ENCODE measurements at places on chromosomes 1 and 21.

- no peak for DNase-seq
Measured at GRCh38 chr21:36719614-36720013, 20.7 kb downstream of the SIM2 start.

DNA sequence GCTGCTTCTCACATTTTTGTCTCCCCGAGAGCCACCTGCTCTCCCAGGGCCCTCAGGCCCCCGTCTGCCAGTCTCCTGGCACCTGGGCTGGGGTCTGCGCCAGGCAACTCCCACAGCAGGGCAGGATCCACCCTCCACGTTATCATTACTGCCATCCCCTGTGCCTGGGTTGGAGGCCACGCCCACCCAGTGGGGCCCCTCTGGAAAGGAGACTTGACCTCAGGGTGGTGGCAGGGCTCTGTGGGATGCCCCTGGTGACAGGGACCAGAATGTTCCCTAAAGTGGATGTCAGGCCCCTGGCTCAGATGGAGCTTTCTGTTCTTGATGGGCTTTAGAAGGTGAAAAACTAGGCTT lies 66.6 kb downstream of the SKI start:
- no peak for DNase-seq

GRCh38 chr1:170247751-170248521 lies 102.2 kb downstream of the NTMT2 start:
- DNase-seq, result no peak

GRCh38 chr1:67041841-67042503 lies 12.0 kb downstream of the SLC35D1 start:
- DNase-seq, result no peak

DNA sequence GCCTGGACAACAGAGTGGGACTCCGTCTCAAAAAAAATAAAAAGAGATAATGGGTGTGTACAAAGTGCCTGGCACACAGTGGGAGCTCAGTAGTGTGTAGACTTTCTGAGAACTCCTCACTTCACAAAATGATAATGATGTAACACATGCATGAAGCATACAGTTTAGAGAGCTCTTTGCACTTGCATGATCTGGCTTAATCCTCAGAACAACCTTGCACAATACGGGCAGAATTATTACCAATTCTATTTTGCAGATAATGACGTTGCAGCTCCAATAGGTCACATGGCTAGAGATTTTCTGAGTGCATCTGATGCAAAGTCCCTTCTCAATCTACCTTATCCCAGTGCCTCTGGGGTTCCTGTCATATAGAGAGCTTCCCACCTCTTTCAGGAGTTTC lies 71.4 kb downstream of the CD247 start:
- DNase-seq, result no peak

GRCh38 chr21:44000360-44000759 lies 11.7 kb upstream of the TRAPPC10 start:
- no peak for DNase-seq

- peak; percentile 70 for DNase-seq
Measured at GRCh38 chr21:43728467-43729390, 9.8 kb downstream of the PDXK start.

DNA sequence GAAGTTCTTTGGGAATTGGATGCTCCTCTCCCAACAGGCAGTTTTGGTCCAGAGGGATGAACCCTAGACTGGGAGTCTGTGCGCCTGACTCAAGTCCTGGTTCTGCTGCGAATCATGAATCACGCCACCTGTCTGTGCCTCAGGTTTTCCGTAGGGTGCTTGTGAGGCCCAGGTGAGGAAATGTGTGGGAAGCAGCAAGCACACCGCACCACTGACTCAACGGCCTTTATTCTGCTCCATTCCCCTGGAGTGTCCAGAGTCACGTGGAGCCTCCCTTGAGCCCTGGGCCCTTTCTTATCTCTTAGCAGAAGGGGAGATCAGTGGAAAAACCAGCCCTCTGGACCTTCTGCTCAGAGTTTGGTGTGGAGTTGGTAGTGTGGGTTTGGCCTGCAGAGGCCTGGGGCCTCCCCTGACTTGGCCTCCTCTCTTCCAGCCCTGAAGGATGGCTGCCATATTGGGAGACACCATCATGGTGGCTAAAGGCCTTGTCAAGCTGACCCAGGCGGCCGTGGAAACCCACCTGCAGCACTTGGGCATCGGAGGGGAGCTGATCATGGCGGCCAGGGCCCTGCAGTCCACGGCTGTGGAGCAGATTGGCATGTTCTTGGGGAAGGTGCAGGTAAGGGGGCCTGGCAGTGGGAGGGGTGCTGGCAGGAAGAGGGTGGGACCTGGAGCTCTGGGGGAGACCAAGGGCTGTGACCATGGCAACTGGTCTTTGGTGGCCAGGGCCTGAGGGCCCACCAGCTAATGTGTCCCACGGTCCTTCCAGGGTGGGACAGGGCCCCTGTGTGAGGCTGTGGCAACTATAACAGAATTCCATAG lies 21.1 kb downstream of the COQ8A start:
- DNase-seq, result peak; percentile 20

DNA sequence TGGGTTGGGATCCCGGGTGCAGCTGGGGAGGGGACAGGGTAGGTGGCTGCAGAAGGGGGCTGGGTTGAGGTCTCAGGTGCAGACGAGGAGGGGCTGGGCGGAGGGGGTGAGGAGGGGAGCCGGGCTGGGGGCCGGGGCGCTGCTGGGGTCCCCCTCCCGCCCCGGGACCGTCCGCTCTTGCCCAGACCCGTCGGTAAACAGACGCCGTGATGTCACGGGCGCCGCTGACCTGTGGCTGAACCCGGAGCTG lies 22.3 kb downstream of the DHRS3 start:
- DNase-seq, result no peak

DNA sequence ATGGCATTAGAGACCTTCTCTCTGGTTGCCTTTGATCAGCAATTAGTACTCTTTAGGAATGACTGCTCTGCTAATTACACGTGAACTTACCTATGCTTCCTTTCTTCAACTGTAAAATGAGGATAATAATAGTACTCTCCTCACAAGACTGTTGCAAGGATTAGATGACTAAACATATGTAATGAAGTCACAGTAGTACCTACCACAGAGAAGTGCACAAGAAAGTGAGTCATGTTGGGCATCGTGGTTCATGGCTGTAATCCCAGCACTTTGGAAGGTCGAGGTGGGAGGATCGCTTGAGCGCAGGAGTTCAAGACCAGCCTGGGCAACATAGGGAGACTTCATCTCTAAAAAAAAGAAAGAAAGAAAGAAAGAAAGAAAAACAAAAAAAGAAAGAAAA lies 68.1 kb upstream of the AK4 start:
- DNase-seq, result no peak

- no peak for DNase-seq
Measured at GRCh38 chr1:85683292-85684025, 24.8 kb downstream of the ZNHIT6 start.

GRCh38 chr1:154301582-154301981 lies 19.3 kb upstream of the AQP10 start:
- DNase-seq, result no peak

DNA sequence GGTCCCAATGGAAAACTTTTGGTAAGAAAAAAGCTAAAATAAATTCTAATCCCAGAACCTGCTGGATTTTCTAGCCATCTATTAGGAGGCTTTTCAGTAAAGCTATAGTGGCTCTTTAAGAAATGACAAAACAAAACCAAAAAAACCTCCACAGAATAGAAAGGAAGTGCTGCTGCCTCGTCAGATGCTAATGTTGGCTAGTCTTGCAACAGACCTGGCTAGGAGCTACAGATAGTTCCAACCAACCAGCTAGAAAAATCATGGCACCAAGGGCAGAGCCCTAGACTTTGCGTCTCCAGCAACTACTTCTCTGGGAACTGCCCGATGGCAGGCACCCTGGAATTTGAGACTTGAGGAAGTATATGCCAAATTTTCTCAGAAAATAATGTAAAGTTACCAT lies 7.6 kb downstream of the CD101 start:
- no peak for DNase-seq

DNA sequence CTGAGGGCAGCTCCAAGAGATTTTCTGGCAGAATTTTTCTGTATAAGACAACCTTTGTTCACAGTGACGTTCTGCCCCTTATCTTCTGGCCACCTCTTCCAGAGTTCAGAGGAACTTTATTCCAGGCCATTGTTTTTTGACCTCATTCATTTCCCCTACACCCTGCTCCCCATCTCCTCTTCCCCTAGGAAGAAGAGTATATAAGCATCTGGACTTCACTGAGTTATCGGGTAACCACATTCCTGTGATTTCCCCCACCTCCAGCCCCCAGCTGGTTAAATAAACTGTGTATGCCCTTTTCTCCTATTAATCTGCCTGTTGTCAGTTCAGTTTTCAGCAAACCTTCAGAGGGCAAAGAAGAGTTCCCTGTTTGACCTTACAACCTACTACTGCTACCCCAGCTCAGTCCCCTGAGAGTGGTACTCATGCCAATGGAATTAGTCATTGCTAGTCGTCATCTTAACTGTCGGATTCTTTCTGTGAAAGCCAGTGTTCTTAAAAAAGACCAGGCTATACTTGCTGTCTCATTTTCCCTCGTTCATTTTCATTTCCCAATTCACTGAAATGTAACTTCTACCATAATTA lies 14.3 kb upstream of the ALG14 start:
- DNase-seq, result no peak

GRCh38 chr1:31535561-31535960 lies 40.8 kb upstream of the TINAGL1 start:
- no peak for DNase-seq

GRCh38 chr1:13772271-13772670 lies 72.3 kb downstream of the PRDM2 start:
- DNase-seq, result no peak

DNA sequence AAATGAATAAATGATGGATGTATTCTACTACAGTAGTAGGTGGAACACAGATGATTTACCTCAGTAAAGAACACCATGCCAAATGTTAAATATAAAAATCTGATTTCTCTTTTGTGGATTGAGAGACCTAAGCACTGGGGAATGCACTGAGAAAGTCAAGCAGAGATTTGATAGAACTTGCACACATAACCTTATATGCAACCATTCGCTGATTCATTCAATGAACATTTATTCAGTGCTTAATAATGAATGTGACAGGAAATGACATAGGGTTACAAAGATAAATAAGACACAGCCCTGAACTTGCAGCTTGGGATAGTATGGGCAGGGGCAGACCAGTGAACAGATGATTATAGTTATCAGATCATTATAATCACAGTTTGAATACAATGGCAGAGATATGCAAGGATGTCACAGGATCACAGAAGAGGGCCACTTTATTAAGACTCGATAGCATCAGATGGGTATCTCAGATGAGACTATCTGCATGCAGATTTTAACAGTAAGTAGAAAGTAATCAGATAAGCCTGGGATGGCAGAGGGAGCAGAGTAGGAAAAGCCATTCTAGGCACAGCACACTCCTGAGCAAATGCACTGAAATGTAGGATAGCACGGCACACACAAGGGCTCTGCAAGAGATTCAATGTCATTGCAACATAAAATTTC lies 169.4 kb downstream of the ASTN1 start:
- DNase-seq, result no peak

- no peak for DNase-seq
Measured at GRCh38 chr1:58441699-58442098, 104.8 kb downstream of the OMA1 start.

DNA sequence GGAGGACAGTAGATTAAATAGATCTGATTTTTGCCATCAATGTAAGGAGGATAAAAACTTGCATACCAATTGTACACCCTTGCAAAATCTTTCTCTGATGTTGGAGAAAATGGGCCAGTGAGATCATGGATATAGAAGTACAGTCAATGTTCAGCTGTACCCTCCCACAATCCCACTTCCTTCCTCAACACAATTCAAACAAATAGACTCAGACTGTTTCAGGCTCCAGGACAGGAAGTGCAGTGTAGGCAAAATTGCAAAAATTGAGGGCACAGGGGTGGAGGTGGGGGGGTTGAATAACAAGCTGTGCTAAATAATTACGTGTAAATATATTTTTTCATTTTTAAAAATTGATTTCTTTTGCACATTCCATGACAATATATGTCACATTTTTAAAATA lies 3.9 kb upstream of the IFI44 start:
- DNase-seq, result no peak

- no peak for DNase-seq
Measured at GRCh38 chr21:40095477-40095876, 228.2 kb downstream of the PCP4 start.

DNA sequence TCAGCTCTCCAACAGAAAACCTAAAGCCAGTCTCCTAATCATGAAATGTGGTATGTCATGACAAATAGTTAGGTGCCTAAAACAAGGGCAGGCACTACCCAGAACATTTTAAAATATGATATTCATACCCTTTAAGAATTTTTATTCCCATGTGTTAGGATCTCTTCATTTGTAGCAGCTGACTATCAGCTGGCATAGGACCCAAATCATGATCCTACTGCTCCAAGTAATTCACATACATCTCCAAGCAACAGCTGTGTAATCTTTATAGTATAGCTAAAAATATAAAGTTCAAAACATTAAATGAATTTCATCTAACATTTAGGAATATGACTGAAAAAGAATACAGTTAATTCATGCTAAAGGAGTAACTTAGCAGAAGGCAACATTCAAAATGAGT lies 57.5 kb downstream of the ENAH start:
- DNase-seq, result no peak

DNA sequence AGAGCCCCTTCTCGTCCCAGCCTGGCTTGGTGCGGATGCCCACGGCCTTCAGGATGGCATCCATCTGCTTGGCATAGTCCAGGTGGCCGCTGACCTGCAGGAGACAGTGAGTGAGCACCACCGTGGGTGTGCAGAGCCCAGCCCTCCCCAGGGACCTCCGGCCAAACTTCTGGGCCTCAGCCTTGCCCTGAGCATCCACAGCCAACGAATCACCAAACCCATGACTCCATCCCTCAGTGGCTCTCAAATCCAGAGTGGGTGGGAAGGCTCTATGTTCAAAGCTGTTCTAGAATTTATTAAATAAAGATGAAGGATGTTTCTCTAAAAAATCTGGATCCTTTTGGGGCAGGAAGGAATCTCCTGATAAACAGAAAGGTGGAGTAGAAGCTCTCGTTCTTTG lies 18.7 kb downstream of the HTR6 start:
- no peak for DNase-seq

GRCh38 chr1:2053217-2053616 lies 3.0 kb downstream of the PRKCZ start:
- no peak for DNase-seq

DNA sequence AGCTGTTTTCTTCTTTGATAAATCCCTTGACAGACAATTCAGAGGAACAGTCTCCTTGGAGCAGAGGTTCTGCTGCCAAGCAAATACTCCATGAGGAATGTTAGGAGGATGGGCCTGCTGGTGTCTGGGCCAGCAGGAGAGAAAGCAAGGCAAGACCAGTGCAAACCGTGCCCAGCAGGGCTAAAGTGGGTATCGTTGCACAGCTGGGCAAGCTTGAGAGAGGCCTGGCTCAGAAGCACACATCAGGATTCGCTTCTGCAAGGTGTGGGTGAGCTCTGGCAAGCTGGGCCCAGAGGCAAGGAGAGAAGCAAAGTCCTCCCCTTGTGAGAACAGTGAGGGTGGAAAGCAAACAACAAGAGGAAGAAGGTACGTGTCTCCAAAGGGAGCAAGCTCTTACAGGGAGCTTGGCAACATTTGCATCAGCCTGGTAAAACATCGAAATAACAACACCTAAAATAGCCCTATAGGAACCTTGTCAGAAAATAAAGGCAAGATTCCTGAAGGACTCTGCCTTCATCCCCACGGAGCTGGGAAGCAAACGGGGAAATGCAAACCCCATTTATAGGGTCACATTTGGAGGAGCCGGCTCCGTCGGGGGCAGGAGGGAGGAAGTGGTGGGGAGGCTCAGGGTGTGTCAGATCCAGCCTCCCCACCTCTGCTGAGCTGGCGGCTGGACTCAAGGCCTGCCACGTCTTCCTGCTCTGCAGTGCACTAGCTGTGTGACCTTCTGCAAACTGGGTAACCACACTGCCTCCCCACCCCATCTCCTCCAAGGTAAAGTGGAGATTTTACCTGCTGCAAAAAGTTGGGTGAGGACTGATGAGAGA lies 62.3 kb upstream of the HIVEP3 start:
- no peak for DNase-seq
